ENCODE measurements at places on chromosomes 12 and 14.

DNA sequence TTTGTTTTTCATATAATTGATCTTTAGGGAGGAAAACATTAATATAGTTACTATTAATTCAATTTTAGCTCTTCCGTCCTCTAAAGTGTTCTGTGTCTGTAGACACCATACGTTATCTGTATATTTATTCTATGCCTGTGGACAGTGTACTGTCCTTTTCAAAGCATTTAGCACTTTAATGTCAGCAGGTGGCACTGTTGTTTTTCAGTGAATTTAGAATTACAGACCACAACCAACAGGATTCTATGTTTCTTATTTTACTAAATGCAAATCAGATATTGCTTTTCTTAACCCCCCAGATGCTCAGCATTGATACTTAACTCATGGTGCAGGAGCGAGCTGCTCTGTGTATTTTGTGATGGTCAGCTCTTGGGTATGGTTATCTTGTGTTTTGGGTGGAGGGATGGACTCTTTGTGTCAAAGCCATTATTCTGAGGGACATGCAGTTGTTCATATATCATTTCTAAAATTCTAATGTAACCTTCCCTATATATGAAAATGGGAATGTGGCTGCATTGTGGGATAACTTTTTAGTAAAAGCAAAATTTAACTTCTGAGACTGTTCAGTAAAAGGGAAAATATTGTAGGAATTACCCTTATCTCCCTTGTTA lies 65.2 kb downstream of the PAPOLA start:
- peak; percentile 10 for DNase-seq

GRCh38 chr14:70156592-70156991 lies 32.2 kb downstream of the SLC8A3 start:
- no peak for DNase-seq

DNA sequence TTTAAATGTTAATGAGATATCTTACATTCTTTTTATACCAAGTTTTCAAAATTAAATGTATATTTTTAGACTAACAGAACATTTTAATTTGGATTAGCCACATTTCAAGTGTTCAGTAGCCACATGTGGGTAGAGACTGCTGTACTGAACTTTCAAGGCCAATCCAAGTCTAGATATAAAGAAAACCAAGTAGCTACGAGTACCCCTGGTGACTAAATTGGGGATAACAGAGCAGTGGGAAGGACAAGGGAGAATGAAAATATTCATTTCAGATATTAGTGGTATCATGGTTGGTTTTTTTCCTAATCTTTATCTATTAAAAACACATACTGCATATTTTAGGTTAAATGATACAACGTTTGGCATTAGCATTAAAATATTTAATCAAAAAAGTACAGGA lies 69.4 kb upstream of the RHOJ start:
- DNase-seq, result no peak

DNA sequence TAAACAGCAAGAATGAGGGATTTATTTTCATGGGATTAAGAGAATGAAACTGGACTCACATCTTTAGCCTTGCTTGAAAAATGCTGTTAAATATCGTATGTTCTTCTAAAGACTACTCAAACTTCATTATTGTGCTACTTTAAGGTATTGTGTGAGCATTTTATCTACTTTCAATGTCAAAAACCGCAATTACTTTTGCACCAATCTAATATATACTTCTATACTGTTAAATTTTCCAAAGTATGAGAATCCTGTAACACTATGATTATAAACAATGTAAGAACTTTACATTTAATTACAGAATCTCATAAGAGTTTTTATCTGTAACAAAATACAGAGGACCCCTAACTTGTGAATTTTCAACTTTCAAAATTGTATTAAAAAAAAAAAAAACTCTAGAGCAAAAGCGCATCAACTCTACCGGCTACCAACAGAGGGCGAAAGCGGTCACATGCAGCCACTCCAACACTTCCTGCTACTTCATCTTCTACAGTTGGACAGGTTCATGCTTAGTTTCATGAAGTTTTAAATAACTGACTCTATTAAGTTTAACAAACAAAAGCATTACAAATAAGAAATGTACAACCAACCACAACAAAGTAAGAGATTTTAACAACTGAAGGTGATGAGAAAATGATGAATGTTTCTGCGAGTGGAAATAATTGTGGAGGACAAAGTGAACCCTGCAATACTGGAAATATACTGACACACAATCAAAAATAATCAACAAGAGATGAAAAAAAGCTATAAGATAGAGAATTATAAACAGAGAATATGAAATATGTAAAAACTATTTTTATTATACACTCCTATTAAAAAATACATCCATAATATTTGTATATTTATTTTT lies 210.9 kb downstream of the MED13L start:
- no peak for DNase-seq

GRCh38 chr12:1583421-1584078 lies 10.8 kb downstream of the FBXL14 start:
- peak; percentile 79 for DNase-seq

DNA sequence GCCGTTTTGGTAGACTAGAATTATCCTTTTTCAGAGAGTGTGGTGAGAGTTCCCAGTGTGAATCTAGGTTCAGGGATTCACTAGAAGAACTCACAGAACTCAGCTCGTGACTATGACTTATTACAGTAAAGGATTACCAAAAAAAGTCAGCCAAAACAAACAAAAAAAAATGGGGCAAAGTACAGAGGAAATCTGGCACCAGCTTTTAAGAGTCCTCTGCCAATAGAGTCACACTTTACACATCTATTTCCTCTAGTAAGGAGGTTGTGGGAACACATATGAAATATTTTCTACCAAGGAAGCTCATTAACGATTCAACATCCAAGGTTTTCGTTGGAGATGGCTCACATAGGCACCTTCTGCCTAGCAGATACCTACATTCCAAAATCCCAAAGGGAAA lies 28.2 kb downstream of the TSPAN19 start:
- no peak for DNase-seq

DNA sequence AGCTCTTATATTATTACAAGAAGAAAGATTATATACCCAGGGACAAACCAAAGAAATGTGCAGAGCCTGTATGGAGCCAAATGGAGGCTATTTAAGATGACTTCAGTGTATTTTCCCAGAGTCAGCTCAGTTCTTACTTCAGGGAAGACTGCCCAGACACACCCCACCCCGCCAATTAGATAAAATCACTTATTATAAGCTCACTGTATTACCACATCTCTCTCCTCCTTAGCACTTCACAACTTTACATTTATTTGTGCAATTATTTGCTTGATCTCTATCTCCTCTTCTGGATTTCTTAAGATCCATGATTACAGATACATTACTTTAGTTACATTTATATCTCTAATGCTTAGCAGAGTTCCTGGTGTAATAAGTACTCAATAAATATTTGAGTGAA lies 24.7 kb upstream of the WDR89 start:
- DNase-seq, result no peak

DNA sequence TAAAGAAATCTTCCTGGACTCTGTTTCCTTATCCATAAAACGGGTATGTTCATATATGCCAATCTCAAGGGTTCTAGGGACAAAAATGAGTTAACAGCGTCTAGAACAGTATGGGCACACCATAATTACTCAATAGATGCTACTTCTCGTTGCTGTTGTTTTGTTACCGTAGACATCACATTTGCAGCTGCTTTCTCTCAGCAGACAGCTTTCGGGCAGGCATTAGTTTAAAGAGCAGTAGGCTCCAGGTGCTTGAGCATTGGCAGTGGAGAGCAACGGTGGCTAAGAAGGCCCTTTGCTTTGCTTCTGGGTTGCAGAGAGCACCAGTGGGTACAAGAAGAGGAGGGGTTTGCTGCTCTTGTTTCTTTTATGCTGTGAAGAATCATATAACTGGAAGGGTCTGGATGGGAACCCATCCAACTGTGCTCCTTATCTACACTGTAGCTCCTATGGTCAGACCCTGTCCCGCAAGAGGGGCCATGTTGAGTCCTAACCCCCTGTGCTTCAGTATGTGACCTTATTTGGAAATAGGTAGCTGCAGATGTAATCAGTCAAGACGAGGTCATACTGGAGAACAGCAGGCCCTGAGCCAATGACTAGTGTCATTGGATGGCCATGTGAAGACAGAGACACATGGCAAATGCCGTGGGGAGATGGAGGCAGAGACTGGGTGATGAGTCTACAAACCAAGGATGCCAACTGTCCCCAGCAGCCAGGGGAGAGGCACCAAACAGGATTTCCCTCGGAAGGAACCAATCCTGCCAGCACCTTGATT lies 120.0 kb downstream of the RBM19 start:
- no peak for DNase-seq

DNA sequence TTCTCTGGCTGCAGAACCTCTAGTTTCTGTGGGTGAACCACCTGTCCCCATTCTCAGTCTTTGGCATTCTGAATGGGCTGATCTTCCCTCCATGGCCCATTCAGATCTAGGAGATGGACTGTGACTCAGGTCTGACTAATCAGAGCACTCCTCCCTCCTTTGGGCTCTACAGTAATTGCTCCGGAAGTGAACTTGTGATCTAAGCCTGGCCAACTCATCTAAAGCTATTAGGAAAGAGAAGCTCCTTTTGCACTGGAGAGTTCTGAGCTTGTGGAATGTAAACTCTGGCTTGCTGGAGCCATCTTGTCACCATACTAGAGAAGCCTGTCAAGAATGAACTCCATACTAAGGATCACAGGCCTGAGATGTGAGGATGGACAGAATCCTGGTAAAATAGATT lies 168.2 kb downstream of the SUDS3 start:
- DNase-seq, result no peak

GRCh38 chr14:105487449-105487985 lies 831 bp downstream of the CRIP1 start:
- DNase-seq, result no peak

GRCh38 chr12:95195122-95195521 lies 22.1 kb downstream of the FGD6 start:
- no peak for DNase-seq

- no peak for DNase-seq
Measured at GRCh38 chr12:53191096-53191884, 10.6 kb upstream of the CSAD start.

DNA sequence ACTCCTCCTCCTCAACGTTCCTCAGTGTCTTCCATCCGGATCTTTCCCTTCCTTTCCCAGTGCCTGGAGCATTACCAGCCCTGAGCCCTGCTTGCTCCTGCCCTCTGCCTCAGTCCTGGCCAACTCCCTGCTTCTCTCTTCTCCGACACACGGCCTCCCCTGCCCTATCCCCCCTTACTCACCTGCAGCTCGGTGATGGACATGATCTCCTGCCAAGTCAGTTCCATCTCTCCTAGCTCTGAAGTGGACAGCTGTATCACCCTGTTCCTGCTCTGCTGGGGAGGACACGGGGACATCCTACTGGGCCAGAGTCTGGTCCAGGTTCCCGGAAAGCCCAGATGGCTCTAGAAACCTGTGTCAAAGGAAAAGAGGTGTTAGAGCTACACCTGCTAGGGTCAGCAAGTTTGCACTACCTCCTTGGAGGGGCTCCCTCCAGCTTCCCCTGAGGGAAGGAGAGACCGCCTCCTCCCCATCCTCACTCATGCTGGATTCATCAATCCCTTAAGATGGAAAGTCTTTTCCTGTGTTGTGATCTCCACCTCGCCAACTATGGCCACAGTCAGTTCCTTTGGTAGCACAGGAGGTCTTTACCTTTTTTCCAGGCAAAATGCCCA lies 5.8 kb downstream of the NFE2 start:
- no peak for DNase-seq

- DNase-seq, result no peak
Measured at GRCh38 chr14:100100032-100100703, 34.9 kb downstream of the EVL start.

GRCh38 chr12:89051065-89051677 lies 301.1 kb downstream of the DUSP6 start:
- DNase-seq, result peak; percentile 21

- no peak for DNase-seq
Measured at GRCh38 chr14:50410921-50411320, 14.2 kb upstream of the CDKL1 start.

- no peak for DNase-seq
Measured at GRCh38 chr14:75647640-75648039, 13.0 kb downstream of the ERG28 start.

DNA sequence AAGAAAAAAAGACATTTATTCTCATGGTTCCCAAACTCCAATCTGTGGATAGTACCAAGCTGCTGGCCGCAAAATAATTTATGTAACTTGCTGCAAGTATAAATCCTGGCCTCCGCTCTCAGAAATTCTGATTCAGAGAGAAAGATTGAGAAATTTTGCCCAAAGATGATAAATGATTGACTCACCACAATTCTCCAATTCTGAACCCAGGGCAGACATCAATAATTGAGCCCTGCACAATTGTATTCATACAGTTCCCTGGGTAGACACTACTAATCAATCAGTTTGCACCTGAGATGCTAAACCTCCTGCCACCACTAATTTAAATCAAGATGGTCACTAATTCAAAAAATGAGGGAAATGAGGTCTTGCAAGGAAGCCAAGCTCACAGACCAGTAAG lies 38.2 kb downstream of the TRPV4 start:
- no peak for DNase-seq

DNA sequence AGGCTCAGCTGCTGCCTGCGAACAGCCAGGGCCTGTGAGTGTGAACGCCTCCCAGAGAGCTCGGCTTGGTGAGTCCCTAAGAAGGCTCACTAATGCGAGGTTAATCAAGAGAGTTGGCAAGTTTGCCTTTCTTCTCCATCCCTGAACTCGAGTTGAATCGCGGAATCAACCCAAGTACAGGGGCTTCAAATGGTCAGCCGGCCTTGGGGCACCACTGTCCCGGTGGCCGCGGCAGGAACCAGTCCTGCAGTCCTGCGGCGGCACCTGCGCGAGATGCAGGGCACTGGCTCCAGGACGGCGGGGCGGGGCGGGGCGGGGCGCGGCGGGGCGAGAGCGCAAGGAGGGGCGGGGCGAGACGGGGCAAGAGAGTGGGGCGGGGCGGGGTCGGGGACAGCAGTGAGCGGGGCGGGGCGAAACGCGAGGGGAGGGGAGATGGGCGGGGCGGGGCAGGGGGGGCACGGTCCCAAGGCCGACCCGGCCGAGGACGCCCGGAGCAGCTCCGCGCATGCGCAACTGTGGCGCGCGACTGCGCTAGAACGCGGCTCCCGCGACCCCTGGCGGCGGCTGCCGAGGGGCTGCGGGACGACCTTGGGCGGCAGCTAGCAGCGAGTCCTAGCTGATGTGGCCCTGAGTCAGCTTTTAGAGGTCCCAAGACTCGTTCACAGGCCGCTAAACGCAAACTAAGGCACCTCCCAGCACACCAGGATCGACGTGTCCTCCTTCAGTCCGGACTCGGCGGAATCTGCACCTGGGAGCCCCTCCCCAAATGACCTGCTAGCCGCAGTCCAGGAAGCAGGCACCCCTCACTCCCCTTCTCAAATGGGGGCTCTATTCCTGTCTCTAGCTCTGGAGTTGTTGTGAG lies 58.0 kb downstream of the TTC7B start:
- peak; percentile 58 for DNase-seq

DNA sequence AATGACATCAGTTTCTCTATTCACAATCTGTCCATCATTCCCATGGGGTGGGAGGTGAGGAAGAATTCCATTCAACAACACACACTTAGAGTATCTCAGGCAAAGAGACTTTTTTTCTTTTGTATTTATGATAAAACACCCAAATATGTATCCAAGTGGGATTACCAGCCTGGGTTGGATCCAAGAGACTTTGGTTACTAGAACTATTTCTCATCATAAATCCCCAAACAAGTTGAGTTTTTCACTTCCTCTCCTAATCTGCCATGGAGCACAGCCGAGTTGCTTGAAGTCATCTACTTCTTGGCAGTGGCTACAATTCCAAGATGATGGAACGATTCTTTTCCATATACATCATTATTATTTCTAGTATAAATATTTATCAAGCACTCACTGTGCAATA lies 209.2 kb upstream of the HMGA2 start:
- DNase-seq, result no peak
